ENCODE measurements at places on chromosomes 6 and 20.

DNA sequence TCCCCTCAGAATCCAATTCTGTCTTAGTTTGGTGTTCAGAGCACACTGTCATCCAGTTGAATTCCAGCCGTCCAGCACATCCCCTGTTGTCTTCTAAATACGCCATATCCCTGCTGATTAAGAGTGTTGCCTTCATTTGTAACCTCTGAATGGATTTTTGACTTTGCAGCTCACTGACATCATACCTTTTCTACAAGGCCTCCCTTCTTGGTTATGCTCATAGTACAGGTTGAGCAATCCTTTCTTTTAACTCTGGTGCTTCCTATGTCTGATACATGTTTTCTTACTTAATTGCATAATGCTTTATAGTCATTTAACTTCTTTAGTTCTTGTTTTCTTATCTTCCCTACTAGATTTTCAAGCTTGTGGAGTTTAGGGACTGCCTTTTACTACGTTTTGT, 36.4 kb downstream of the XRN2 start:
- no peak for DNase-seq

- DNase-seq, result no peak
These were observed 383.2 kb downstream of the CD83 start for GRCh38 chr6:14500809-14501208.

DNA sequence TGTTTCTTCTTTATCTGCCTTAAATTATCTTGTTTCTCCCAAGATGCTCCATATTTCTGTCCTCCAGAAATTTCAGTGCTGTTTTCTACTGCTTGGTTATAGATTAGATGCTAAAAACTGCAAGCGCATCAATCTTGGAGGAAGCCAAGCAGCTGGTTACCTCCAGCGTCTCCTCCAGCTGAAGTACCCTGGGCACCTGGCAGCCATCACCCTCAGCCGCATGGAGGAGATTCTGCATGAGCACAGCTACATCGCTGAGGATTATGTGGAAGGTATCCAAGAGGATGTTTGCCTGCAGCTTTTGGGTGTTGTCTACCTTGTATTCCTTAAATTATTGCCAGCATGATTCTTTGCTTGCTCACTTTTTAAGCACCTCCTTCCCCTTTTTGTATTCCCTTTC, 3.8 kb downstream of the ACTR5 start:
- no peak for DNase-seq

GRCh38 chr6:43628393-43629103, 516 bp downstream of the GTPBP2 start:
- peak; percentile 72 for DNase-seq

GRCh38 chr6:7157752-7158616, 50.2 kb downstream of the RREB1 start:
- DNase-seq, result no peak

GRCh38 chr6:151974061-151974617, 166.7 kb downstream of the ESR1 start:
- DNase-seq, result no peak

GRCh38 chr20:44646023-44646640, 5.4 kb downstream of the ADA start:
- peak; percentile 50 for DNase-seq

GRCh38 chr20:36925234-36925633, 26.3 kb downstream of the SAMHD1 start:
- no peak for DNase-seq

DNA sequence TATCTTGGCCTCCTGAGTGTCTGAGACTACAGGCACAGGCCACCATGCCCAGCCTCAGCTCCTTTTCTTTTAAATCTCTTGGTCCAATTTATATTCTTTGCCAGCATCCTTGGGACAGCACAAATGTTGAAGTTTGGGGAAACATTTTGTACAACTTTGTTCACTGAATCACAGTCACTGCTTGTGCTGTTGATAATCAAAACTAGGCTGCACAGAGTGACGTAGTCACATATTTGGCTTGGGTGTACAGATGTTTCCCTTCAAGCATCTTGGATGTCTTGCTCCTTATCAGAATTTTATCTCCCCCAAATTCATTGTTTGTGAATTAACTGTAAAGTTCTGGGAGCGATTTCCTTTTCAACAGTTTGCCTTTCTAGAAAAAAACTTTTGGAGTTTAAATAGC, 17.9 kb downstream of the CARMIL1 start:
- no peak for DNase-seq

GRCh38 chr6:35477028-35477427, 8.8 kb downstream of the RPL10A start:
- no peak for DNase-seq

DNA sequence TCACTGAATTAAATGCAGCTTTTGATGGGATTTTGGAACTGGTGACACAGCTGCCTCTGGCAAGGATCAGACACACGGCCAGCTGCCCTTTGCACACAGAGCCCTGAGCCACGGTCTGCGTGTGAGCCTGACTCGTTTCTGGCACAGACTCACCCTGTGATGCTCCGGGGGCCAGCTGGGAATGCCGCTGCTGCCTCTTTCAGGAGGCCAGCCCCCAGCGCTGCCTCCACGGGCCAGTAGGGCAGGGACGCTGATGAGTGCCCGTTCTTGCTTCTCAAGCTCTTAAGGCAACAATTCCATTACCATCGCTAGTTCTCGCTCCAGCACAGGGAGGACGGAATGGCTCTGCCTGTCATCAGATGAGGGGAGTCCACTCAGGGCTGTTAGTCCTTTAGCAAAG, 61.6 kb downstream of the IRF4 start:
- DNase-seq, result no peak

DNA sequence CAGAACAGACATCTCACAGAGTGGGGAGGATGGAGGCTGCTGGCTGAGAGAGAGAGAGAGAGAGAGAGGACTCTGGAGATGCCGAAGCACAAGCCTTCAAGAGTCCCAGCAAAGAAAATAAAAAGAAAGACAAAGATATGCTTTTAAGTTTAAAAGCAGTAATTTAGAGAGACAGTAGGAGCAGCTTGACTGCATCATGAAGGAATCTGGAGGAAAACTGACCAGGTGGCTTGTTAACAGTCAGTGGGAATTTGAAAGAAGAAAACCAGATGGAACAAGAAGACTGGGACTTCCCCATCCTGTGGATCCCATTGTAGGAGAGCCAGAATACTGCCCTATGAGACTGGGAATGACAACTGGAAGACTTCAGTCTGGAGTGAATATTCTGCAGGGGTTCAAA, 46.3 kb upstream of the PLN start:
- DNase-seq, result no peak

GRCh38 chr6:92110403-92110802, 1309.0 kb downstream of the EPHA7 start:
- no peak for DNase-seq

DNA sequence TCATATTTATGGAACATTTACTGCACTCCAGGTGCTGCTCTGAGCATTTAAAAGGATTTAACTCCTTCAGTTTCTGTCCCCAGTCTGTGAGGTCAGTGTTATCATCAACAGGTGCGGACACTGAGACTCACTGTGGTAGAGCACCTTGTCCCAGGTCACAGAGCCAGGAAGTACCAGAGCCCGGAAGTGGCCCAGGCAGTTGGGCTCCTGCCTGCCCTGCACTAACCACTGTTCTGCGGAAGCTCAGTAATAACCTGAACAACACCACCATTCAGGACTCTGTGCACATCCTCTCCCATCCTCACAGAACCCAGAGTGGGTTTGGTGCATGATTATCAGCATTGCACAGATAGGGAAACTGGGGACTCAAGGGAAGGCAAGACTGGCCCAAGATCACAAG, 16.8 kb upstream of the SIRPG start:
- DNase-seq, result no peak

DNA sequence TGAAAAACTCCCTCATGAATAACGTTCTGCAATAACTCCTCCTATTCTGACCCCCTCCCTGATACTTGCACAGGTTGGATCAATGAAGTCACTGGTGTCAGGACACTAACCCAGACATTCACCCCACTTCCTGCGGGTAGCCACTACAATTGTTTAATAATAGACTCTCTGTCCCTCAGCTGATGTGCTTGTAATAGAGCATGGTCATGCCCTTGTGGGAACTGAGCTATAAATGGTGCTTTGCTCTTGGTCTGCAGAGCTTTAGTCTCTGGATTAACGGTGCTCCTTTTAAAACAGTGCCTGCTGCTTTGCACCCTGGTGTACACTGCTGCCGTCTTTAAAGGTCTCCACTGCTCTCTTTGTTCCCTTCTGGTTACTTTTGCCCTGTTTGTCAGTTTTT, 127.3 kb downstream of the BACH2 start:
- DNase-seq, result no peak

- no peak for DNase-seq
These were observed 133.1 kb downstream of the LY86 start for GRCh38 chr6:6721606-6722005.

DNA sequence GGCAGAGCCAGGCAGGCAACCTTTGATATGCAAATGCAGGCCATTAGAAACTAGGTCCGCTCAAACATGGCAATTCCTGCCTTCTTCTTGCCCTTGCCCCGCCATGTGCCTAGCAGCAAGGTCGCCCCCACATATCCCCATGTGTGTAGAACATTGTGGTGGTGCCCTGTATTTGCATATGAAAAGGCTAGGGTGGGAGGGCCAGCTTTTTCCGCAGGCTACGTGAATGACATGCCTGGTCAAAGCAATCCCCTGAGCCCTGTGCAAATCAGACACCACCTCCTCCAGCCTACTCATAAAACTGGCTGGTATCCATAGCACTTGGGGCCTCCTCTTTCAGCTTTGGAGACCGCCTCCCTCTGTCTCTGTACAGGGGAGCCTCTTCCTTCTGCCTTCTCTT, 31.6 kb downstream of the GSTA2 start:
- peak; percentile 79 for DNase-seq

DNA sequence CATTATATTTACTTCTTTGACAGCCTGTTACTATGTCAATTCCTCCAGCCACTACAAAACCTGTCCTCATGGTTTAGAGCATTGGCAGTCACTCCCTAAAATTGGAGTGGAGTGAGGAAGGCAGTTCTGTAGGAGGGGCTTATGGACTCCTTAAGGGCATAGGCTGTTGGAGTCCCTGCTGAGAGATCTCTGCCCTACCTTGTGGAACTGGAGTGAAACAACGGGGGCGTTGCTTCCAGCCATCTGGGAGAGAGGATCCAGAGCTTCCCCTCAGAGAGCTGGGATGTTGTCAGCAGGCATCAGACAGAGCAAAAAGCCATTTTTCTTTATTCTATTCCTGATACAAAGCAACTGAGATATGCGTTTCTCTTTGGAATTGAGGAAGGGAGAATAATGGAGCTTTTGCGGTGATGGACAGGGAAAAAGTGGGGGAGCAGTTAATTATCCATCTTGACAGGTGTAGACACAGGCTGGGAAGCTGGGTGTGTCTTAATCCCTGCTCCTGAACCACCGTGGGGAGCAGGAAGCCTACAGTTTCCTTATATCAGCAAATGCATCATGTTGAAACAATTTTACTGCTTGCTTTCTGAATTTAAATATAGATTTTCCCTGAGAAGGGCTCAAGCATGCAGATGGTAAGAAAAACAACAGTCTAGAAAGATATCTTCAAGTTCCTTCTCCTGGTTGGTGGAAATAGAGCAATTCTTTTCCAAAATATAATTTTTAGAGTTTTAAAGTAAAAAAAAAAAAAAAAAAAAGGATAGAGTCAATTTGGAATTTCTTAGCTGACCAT, 402.5 kb downstream of the PLCB1 start:
- no peak for DNase-seq

DNA sequence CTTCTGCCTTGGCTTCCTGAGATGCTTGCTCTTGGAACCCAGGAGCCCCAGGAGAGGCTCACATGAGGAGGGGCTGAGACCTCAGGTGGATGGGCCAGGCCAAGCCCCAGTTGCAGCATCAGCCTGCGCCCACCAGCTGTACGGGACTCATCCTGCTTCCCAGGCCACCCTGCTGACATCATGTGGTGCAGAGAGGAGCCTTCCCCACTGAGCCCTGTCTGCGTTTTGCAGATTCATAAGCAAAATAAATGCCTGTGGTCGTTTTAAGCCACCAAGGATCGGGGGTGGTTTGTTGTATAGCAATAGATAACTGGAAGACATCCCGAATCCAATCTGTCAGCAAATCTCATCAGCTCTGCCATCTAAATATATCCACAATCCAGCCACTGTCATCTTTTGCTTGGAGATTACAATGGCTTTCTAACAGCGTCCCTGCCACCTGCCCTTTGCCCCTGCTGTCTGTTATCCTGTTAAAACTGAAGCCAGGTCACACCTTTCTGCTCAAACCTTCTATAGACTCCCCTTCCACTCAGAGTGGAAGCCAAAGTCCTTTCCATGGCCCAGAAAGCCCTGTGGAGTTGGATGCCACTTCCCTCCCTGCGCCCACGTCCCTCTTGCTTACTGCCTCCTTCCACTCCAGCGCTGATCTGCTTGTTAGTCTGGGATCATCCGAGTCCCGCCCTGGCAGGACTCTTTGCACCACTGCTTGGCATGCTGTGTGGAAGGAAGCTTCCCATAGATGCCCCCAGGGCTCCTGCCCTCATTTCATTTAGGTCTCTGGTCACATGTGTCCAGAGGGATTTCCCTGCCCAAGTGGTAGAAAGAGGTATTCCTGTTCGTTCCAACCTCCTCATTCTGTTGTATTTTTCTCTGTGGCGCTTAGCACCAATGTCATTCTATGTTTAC, 24.0 kb upstream of the MLN start:
- peak; percentile 23 for DNase-seq

DNA sequence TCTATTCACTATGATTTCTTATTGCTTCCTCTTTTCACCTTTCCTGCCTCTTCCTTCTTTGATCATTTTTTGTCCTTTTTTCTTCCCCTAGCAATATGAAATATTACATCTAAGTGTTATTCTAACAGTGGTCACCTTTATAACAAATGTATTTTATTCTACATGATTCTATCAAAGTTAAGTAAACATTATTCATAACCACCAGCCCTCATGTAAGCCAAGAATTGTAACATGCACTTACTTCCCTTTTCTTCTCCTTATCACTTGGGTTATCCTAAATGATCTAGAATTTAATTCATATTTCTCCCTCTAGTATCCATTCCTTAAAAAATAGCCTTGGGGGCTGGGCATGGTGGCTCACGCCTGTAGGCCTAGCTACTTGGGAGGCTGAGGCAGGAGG, 88.3 kb upstream of the SLC22A23 start:
- DNase-seq, result no peak

- DNase-seq, result peak; percentile 28
These were observed at the start of gene SLC18B1 for GRCh38 chr6:132797951-132798868. Gene SLC18B1 (minus strand): TSS chr6:132798637. CDS start chr6:132798456, 181 bp downstream.

DNA sequence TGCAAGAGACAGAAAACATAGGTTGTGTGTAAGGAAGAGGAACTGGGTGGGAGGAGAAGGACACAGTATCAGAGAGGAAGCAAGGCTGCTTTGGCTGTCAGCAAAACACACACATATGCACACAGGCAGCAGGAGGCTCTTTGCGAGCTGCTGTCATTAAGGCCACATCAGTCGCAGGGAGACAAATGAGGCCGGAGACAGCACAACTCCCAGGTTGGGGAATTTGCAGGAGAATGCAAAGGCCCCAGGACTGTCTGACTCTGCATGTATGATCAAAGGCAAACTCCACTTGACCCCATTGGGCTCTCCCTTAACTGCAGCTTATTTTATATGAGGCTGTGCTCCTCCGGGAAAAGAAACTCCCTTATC, 35.3 kb downstream of the METTL24 start:
- DNase-seq, result no peak

DNA sequence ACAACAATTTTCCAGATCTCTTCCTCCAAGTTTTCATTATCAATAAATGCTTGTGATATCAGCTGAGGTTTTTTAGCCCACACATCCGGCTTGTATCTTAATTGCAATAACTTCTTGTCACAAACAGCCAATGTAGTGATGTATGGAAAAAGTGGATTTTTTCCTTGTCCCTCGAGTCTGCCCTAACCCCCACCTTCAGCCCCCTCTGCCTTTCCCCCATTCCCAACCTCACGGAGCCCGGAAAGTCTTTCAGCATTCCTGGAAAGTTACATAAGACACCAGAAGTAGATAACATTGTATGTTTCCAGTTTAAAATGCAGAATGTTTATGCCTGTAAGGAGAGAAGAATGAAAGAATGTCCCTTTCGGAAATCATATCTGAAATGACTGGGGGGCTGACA, 179.2 kb upstream of the PHACTR1 start:
- DNase-seq, result no peak
